Fibroblast of pulmonary artery (primary cell): ENCODE measurements at places on chromosomes 12 and 14.

- peak; percentile 47 for DNase-seq
Measured at GRCh38 chr12:120571299-120571698, 9.9 kb downstream of the POP5 start.

DNA sequence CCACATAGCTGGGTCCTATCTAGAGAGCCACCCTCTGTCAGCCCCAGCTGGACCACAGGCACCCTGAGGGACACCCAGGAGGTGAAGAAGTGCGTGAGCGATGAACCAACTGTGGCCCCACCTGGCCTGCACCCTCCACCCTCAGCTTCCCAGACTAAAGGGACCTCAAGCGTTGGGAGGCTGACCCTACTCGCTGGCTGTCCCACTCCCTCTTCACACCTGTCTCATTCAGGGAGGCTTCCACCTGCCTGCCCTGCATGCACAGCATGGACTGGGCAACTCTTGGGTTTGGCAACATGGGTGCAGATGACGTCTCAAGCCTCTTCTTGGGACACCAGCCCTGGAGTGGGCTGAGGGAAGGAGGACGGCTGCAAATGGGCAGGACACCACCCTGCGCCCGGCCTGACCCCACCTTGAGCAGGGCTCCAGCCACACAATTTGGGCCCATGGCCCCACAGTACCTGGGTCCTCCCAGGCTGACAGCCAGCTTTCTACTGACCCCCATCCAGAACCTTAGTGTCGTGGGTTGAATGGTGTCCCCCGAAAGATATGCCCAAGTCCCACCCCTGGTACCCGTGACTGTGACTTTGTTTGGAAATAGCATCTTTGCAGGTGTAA, 2.1 kb downstream of the TMEM179 start:
- no peak for DNase-seq

GRCh38 chr14:95549656-95550585, 15.1 kb downstream of the GLRX5 start:
- no peak for DNase-seq

GRCh38 chr14:77498120-77498979, at the start of gene ISM2:
Gene ISM2, minus strand, starts transcription at chr14:77498816. Its CDS starts 23 bp downstream, at chr14:77498793.
- DNase-seq, result peak; percentile 41

DNA sequence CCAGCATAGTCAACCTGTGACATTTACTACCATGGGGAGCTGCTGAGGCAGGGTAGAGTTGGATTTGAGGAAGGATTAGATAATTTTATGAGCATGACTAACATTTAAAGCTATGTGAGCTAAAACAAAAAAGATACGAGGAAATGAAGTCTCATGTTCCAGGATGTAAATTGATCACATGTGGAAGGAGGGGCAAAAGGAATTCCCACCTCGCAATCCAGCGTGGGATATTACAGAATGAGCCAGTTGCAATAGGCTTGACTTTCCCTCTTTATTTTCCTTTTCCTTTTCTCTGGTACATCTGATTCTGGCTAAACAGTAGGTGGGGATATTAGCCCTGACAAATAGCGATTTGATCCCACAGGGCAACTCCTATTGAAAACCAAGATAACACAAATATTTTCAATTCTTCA, 214.9 kb upstream of the HMGA2 start:
- DNase-seq, result peak; percentile 80

DNA sequence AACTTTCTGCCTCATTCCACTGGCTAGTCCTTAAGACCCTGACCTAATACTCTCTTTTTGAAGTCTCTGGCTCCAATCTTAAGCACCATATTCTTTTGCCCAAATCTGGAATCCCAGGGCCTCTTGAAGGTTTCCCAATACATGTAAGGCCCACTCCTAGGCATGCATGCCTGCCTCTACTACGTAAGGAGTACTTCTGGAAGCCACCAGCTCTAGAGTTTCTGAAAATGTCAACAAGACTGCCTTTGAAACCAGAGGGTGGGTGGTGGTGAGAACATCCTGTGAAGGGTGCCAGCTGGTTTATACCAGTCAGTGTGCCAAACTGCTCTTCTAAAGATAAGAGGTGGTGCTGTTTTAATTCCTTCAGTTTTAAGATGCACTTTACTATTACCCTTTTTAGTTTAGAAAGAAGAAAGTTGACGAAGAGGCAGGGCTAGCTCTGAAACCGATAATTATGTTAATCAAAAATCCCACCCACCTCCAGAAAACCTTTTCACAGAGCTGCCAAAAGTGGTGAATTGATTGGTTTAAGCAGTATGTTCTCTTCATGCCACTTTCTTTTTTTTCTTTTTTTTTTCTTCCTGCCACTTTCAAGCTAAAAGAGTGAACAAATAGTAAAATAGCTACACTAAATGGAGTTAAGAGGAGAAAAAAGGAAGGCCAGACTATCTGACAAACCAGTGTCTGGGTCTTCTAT, 8.7 kb upstream of the WDR89 start:
- DNase-seq, result peak; percentile 44

GRCh38 chr12:29867823-29868222, 84.1 kb upstream of the TMTC1 start:
- DNase-seq, result no peak

GRCh38 chr14:55702511-55702910, 122.5 kb downstream of the KTN1 start:
- DNase-seq, result no peak

GRCh38 chr12:58950739-58951100, 30.4 kb upstream of the LRIG3 start:
- no peak for DNase-seq

GRCh38 chr12:85005615-85006014, 30.5 kb downstream of the TSPAN19 start:
- no peak for DNase-seq

- DNase-seq, result no peak
Measured at GRCh38 chr12:52231305-52232202, 1.5 kb upstream of the KRT7 start.

- no peak for DNase-seq
Measured at GRCh38 chr12:85662207-85662602, 174.0 kb downstream of the RASSF9 start.

DNA sequence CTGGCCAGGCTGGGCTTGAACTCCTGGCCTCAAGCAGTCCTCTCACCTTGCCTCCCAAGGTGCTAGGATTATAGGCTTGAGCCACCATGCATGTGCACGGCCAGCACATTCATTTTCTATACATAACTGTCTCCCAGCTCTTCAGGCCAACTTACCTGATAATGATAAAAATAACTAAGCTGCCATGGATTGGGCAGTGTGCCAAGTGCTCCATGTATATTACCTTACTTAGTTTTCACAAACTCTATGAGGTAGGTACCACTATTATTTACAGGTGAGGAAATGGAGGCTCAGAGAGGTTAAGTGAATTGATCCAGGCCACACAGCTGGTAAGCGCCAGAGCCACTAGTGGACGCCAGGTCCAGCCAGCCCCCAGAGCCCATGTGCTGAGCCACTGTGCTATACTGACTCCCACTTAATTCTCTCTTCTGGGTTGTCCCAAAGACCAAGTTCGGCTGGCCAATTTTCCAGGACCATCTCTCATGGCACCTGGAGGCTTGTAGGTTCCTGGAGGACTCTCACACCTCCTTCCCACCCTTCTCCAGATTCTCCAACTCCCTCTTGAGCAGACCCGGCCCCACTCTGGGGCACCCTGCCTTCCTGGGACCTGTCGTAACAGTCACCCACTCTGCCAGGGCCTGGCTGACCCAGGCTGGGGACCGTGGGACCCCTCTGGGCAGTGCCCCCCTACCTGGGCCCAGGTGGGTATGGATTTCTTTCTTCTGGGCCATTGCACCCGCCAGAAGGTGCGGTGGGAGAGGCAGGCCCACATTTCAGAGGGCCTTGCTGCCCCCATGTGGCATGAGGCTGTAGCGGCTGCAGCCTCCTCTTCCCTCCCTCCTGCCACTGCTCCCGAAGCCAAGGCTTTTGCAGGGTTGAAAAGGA, 30.2 kb upstream of the CIPC start:
- peak; percentile 74 for DNase-seq

- DNase-seq, result peak; percentile 97
Measured at GRCh38 chr14:95265106-95266094, 54.3 kb downstream of the CLMN start.

DNA sequence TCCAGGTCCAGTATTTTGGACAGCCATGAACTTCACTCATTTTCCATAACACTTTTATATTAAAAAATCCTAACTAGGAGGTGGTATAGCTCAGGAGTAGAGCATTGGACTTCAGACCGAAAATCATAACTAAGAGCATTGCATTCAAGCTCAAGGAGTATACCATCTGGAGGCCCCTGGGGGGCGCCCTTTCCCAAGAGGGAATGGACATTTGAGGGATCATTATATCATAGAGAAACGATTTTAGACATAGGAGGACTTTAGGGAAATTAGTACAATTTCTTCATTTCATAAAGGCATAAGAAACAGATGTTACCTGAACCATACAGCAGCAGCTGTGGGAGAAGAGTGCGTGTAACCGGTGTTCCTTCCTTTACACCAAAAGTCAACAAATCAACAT, 5.2 kb upstream of the ATG14 start:
- peak; percentile 22 for DNase-seq

DNA sequence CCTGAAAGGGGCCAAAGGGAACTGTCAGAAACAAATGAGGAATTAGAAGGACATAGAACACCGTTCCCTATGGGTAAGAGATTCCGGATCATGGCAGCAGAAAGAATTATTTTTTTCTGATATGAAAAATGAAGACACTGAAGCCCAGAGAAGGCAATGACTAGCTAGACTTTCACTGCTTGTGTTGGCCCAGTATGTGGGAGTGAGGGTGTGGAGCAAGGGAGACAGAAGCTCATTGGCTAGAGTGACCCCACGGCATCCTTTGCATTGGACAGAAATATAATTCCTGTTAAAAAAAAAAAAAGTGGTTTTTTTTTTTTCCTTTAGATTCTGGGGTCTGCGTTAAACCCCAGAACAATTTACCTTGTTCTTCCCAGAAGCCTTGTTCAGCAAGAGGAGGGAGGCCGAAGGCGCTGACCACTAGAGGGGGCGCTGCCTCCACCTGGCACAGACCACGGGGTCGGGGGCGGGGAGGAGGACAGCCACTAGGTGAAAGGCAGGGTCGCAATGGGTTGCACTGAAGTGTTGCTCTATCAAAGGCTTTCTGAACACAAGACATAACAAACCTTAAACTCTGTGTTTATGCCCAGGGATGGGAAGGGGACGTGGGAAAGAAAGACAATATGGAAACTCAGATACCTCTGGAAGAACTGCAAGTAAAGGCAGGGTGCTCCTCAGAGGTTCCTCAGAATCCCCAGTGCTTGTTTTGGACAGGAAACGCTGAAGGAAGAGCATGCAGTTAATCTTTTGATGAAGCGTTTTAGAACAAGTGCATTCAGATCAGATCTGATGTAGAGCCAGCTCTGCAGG, 156.8 kb downstream of the KCNA5 start:
- no peak for DNase-seq

DNA sequence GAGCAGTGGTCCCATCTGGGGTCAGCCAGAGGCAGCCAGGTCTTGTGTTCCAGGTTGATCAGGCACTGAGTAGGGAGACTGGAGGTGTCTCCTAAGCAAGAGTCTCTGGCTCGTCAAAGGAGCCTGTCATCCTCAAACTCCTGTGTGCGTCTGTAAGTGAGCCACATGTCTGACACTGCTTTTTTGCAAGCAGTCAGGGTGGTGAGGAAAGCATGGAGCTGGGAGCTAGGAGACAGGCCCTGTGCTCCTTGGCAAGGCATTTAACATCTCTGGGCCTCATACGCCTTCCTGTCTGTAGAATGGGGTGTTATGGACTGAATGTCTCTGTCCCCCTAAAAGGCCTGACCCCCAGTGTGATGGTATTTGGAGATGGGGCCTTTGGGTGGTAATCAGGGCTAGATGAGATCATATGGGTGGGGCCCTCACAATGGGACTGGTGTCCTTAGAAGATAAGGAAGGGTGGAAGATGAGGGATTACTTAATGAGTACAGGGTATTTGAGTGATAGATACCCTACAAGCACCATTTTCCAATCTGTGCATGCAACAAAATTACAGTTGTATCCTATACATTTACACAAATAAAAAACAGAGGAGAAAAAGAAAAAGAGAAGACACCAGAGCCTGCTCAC, 53.0 kb downstream of the ARL6IP4 start:
- DNase-seq, result no peak

DNA sequence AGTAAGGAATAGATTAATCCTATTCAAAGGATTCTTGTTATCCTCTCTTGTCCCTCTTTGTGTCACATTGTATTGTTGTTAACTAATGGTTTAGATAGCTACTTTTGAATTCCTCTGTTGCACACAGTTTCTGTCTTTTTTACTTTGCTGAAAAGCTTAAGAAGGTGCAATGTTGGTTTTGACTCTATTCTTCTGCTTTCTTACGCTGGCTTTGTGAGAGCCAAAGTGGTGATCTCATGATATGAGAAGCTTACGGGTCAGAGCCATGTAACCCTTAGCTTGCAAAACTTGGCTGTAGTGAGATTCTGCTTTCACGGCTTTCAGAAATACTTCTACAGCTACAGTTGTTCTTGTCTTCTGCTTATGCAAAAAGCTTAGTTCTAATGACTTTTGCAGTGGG, 239.7 kb downstream of the TRHDE start:
- DNase-seq, result peak; percentile 37

DNA sequence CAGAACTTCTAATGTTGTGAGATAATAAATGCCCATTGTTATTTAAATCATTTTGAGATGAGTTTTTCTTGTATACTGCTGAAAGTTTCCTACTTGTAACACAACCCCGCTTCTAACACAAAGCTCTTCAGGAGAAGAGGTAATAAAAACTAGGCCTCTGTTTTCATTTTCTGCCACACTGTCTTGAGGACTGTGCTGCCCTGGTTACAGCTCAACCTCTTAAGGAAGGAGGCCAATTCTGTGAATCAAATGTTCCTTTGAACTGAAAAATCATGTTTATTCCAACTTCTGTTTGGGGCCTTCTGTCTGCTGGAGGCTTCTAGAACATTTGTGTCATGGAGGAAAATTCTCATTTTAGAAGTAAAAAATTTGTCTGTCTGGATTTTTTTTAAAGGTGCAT, 100.3 kb downstream of the LRIG3 start:
- no peak for DNase-seq

GRCh38 chr12:82595941-82596340, 90.8 kb upstream of the TMTC2 start:
- DNase-seq, result no peak

GRCh38 chr14:64563696-64564095, 13.9 kb downstream of the PPP1R36 start:
- DNase-seq, result no peak

GRCh38 chr12:75666939-75667334, 155.5 kb upstream of the KRR1 start:
- DNase-seq, result peak; percentile 78

- DNase-seq, result no peak
Measured at GRCh38 chr12:108449478-108449877, 65.6 kb upstream of the FICD start.

DNA sequence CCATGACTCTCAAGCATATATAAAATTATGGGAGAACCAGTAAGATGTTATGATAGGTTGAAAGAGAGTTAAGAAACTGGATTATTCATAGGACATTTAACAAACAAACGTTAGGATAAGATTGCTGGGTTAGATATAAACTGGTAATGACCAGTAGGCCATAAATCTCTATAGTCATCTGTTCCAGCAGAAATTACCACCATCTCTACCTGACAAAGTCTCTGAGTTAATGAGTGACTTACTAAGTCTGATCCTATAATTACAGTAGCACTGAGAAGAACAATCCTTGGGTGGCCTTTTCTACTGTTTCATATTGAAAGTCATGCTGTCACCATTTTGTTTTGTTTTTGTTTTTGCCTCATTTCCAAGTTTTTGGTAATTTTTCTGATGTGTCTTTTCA, 136.9 kb upstream of the CNOT2 start:
- no peak for DNase-seq
